GM12865 (cell line): ENCODE measurements at places on chromosomes 4 and X.
A peak's percentile ranks its signal among the peaks of the same experiment; 100 is the strongest.

DNA sequence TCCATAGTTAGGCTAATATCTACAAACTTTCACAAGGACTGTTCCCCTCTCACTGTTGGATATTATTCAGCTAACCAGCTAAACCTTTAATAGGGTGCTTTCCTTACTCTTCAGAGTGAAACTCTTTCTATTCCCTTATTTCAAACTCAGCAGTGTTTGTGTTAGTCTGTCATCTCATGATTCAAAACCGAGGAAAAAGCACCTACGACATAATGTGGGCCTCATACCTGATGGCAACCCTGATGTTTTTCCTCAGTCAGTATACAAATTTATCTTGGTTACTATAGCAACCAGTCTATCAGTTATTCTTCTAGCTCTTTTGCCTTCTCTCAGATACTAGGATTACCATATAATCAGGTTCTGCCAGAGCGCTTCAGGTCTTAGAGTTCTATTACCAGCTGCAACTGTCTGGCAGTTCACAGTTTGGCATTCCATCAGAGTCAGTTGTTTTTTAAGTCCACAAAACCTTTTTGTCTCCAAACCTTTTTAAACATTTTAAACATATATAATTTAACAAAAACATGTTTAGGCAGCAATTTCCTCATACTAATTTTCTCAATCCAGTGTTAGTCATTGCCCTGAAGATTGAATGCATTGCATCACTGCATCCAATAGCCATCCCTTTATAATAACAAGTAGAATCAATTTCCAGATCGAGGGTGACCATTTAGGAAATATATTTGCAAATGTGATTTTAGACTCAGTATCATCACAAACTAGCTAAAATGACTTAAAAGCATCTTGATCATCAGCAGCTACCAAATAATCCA lies 7.4 kb downstream of the WDR44 start:
- peak; percentile 46 for DNase-seq

DNA sequence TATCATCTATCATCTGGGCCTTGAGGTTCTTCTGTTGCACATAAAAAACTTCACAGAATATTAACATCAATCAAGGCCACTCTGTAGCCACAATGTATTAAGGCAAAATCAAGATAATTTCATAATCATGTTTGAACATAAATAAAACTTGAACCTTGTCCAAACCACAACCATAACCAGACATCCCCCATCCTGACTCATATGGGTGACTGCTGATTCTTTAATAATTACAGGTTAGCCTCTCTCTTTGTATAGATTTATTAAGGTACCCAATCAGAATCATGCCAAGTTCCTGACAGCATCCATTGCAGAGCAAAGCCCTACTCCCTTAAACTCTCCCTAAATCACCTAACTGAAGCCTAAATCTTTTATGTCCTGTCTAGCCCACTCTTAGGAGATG lies 16.7 kb upstream of the AREG start:
- no peak for DNase-seq

DNA sequence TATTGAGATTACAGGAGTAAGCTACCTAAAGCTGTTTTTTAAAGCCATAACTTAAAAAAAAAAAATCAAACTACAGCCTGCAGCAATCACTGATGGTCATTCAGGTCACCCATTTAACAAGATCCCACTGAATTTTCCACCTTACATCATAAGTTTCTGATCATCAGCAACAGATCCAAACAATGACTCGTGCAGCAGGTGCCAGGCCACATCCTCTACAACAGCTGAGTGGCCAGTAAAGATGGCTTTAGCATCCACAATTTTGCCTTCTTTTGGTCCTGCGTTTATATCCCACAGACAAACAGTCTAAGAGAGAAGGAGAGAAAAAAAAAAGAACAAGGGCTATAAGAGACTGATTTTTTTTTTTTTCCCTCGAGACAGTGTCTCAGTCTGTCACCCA lies 16.6 kb downstream of the RBBP7 start:
- no peak for DNase-seq

DNA sequence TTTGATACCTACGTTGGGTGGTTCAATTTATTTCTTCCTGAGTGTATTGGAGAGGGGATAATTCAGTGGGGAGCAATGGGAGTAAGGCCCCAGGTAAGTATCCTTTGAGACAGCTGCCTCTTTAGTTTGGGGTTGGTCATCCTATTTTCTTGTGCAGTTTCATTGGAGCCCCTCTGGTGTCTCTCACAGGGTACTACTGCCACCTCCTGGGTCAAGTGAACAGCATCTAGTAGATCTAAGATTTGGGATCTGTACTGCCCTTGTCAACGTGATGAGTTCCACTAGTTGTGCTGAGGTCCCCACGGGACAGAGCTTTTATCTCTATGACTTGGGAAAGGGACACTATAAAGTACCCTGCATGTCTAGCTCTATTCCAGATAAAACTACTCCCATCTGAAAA lies 80.6 kb downstream of the PBDC1 start:
- DNase-seq = peak; percentile 61

- DNase-seq = no peak
Observed at GRCh38 chr4:185305979-185306442, 89.7 kb downstream of the LRP2BP start.
